ENCODE measurements at places on chromosomes 7 and 10. TPM values are rescaled to one million over a fixed set of nuclear protein-coding genes. Genes with fewer than 3 reads are reported as not detected.

The ITGB8 gene
- total RNA-seq: 0.70 TPM

The STMP1 gene
- 32.0 TPM for total RNA-seq

The ARMC3 gene
- total RNA-seq: 0.65 TPM

The ZNF655 gene
- 62.9 TPM for total RNA-seq

The MARCHF5 gene
- 31.8 TPM for total RNA-seq

The LRRC18 gene
- total RNA-seq: not detected

The IRF5 gene
- total RNA-seq: 12.8 TPM

The VWDE gene
- total RNA-seq: 0.55 TPM

The INHBA gene
- 0.78 TPM for total RNA-seq

The EPHA1 gene
- total RNA-seq: not detected

The ATRNL1 gene
- 0.25 TPM for total RNA-seq

The GNGT1 gene
- not detected for total RNA-seq

The PSD gene
- total RNA-seq: 0.72 TPM

The TBRG4 gene
- total RNA-seq: 115 TPM

The MLXIPL gene
- total RNA-seq: 0.25 TPM

The CDK13 gene
- total RNA-seq: 24.0 TPM

The CHST15 gene
- total RNA-seq: 9.0 TPM

The EIF4EBP2 gene
- total RNA-seq: 13.6 TPM

The TBXAS1 gene
- total RNA-seq: 11.0 TPM

The CD36 gene
- 0.21 TPM for total RNA-seq

The TIMM23B gene
- total RNA-seq: 19.0 TPM

The TACR2 gene
- 0.12 TPM for total RNA-seq

Data from A549 treated with DMSO at 1 μM for 4 hours (cell line).